ENCODE measurements at places on chromosomes 7 and 10.

GRCh38 chr10:10364902-10365301, 652.8 kb upstream of the CELF2 start:
- no peak for DNase-seq

DNA sequence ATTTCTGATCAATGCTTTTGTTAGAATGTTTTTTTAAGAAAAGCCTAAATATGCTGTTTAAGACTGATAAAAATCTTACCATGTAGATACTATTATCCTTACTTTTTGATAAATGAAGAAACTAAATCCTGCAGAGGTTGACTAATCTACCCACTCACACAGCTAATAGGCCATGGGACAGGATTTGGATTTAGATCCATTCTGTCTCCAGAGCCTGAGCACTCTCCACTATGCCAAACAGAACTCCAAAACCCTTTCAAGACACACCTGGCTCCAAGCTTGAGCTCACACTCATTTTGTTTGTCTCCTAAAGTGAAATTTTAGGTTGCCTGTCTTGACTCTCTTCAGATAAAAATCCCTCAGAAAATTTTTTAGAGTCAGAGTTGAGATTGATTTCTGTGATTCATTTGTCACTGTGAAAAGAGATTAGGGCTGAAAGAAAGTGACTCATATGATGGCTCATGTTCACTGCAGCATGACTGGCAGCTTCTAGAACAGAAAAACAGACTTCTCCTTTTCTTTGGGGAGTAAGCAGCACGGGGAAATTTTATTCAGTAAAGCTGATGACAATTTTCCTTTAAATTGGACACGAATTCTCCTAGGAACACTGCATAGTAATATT, 132.3 kb upstream of the POT1 start:
- peak; percentile 35 for DNase-seq

DNA sequence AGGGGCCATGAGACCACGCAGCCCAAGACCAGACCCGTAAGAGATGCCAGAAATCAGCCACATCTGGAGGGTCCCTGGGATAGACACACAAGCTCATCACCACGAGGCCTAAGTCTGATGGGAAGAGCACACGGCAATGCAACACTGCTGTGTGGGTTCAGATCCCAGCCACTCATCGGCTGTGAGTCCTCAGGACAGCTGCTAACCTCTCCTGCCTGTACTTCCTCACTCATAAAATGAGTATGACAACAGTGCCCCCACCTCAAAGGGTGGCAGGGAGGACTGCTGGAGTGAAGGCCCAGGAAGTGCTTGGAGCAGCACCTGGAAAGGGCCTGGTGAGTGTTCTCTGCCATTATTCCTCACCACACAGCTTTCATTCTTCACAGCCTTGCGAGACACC, 60.9 kb downstream of the MAD1L1 start:
- no peak for DNase-seq

GRCh38 chr10:71029411-71029892, 141.1 kb upstream of the PCBD1 start:
- no peak for DNase-seq

- DNase-seq = no peak
Observed at GRCh38 chr7:51606601-51607154, 290.1 kb upstream of the COBL start.

DNA sequence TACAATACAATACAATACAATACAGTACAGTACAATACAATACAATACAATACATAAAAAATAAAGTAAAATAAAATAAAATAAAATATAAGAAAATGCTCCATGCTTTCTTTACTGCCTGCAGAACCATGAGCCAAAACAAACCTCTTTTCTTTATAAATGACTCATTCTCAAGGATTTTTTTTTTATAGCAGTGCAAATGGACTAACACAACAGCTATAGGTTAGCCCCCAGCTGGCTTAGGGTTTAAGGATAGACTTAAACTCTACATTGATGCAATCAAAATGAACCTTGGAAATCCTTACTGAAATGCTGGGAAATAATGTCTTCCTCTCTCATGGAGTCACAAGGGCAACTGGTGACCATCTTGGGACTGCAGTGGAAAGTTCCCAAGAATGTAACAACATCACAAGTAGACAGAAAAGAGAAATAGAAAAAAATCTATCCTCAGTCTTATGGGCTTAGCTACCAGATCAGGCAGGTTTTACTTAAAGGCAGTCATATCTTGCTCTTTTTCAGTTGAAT, 348.9 kb downstream of the ARL4A start:
- no peak for DNase-seq

DNA sequence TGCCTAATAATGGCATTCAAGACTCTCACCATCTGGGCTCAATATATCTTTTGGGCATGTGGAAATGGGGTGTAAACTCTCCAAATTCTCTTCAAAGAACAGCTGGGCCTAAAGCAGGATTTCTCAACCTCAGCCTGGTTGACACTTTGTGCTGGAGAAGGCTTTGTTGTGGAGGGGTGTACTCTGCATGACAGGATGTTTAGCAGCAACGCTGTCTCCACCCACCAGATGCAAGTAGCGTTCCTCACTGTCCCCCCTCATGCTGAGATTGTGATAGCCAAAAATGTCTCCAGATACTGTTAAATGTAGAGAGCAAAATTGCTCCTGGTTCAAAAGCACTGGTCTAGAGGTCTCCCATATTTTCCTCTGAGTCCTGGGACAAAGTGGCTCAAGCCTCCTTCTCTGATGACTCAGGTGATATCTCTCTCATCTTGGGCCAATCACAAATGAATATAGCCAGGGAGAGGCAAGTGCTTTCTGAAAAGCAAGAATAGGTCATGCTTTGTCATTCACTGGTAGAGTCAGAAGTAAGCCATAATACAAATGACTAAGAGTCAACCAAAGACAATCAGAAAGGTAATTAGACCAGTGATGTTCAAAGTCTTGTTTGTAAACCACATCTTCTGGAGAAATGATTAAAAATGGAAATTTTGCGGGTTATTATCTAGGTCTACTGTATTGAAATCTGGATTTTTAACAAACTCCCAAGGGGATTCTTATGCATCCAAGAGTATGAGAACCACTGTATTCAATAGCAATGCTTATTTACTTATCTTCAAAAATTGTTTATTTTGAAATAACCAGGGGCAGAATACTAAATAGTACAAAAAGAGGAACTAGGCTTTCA, 330.8 kb downstream of the PTEN start:
- no peak for DNase-seq
